ENCODE measurements at places on chromosomes 12 and 14.

DNA sequence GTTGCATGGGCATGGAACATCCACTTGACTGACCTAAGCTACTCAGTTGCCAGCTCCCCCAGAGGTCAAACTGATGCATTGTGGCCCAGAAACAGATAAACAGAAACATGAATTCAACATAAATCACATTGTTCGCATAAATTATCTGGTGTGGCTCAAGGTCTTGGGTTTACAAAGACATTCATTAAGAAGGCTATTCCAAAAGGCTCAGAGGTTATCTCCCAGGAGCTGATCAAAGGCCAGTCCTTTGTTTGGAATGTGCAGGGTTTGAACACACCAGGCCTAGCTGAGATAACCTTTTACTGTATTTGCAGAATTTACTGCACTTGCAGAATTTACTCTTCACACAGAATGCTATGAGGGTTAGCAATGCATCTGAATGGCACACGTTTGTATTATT lies 96.4 kb upstream of the DCD start:
- no peak for DNase-seq

DNA sequence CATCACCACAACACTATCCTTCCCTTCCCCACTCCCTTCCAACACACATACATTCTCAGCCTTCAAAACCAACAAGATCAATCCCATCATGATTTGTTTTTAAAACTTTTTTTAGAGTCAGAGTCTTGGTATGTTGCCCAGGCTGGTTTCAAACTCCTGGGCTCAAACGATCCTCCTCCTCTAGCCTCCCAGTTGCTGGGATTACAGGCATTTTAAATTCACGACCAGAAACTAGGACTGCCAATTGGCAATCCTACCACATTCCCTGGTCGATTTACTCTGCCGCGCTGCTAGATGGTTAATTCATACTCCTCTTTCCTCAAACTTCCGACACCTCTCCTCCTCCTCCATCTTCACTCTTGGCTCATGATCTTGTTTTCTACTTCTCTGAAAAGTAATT lies 37.5 kb upstream of the TMCC3 start:
- DNase-seq: no peak

DNA sequence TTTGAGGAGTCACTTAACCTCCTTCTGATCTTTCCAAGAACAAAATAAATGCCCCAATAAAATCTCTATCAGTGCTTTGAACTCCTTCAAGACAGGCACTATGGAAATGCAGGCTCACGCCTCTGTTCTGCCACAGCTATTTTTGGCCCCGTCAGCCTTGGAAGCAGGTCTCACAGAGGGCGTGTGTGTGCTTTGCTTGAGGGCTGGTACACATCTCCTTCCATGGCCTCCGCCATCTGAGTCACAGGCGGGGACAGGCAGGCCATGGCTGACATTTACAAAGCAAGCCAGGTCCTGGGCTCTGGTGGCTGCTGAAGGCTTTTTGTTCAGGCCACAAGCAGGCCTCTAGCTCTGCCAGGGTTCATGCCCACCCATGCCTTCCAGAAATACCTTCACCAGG lies 16.0 kb downstream of the PRIMA1 start:
- no peak for DNase-seq

- no peak for DNase-seq
These were observed 93.7 kb downstream of the DHRS2 start for GRCh38 chr14:23729720-23730387.

DNA sequence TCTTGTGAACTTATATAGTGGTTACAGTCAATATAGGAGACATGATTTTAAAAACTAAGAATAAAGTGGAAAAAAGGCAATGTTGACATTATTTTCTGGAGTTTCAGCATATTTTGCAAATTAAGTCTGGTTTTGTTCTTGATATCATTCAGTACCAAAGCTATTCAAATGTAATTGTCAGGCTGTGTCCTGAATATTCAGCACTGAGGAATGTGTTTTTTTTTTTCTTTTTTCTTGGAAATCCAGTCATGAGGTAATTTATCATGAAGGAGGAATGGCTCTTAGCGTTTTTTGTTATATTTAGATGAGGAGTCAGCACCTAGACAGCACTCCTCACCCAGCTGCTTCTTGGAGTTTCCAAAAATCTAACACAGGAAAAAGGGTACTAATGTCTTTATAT lies 225.5 kb downstream of the CCDC91 start:
- no peak for DNase-seq

GRCh38 chr14:93688239-93688666 lies 100.0 kb downstream of the PRIMA1 start:
- no peak for DNase-seq

DNA sequence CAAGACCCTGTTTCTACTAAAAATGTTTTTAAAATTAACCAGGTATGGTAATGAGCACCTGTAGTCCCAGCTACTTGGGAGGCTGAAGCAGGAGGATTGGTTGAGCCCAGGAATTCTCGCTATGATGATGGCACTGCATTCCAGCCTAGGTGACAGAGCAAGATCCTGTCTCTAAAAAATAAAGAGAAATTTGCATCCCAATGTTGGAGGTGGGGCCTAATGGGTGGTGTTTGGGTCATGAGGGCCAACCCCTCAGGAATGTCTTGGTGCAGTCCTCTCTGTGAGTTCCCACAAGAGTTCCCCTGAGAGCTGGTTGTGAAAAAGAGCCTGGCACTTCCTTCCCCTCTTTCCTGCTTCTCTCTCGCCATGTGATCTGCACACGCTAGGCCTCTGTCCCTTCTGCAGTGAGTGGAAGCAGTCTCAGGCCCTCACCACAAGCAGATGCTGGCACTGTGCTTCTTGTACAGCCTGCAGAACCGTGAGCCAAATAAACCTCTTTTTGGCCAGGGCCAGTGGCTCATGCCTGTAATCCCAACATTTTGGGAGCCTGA lies 11.3 kb downstream of the ACOT6 start:
- no peak for DNase-seq

DNA sequence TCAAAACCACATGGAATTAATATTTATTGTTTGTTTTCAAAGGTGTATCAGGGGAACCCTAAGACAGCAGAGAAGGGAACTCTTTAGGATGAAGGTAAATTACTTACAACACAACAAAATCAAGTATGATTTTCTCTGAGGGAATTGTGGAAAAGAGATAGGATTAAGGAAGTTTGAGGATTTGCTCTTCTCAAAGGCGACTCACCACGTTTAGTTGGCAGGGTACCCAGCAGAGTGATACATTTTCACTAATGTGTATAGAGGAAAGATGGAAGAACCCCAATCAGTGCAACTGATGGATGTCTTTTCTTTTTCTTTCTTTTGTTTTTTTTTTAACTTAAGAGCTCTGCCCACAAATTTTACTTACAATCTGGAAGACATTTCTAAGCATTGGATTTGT lies 499.2 kb downstream of the CCER1 start:
- DNase-seq: no peak

DNA sequence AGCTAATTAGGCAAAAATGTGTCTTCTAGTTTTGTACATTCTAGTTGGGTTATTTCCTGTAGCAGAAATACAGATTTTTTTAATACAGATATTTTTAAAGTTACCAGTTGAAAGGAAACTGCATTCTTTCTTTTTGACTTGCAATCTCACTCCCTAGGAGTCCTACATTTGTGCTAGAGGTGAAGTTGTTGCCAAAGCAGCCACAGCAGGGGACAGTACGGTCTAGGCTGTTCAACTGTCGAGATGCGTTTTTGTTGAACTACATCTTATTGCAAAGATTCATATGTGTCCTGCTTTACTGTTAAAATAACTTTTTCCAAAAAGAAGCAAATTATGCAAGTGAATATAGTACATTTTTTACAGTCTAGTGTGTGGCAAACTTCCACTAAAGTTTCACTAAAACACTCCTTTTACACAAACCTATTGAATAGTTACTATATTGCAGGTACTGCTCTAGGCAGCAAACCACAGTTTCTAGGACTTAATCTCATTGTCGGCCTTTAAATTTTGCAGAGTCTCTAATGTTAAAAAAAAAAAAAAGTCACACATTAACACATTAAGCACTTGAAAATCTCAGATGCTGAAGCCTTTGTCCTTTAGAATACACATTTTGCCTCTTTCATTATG lies 30.2 kb upstream of the SRGAP1 start:
- DNase-seq: no peak

DNA sequence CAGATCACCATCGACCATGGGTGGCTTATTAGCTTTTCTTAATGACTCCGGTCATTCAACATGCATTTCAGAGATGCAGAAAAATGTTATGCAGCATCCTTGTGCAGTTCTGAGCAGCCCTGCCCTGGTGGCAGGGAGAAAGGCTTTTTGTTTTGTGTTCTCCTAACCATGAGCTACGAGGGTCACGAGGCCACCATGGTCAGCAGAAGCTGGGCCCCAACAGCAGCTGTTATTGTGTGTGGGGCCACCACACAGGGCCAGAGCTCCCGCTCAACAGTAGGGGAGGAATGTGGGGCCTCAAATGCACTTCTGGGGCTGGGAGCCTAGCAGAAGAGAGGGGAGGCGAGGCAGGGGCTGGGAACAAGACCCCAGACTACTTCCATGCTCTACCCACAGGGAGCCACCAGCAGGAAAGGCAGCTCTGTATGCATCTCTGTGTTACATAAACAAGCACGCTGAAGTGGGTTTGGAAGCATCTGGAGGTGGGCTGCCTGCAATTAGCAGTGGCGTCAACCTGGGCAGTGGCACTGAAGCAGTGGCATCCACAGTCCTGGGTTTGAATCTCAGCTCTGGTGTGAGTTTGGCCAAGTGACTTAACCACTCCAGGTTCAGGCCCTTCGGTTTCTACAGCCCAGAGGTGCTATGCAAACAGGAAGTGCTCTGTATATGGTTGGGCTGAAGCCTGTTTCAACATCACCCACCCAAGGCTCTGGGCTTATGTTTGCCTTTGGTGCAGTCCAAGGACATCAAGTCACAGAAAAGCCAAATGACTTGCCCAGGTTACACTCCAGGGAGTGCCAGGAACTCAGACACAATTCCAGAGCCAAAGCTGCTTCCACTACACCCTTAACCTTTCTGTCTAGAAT lies 16.3 kb downstream of the GLTP start:
- DNase-seq: no peak

DNA sequence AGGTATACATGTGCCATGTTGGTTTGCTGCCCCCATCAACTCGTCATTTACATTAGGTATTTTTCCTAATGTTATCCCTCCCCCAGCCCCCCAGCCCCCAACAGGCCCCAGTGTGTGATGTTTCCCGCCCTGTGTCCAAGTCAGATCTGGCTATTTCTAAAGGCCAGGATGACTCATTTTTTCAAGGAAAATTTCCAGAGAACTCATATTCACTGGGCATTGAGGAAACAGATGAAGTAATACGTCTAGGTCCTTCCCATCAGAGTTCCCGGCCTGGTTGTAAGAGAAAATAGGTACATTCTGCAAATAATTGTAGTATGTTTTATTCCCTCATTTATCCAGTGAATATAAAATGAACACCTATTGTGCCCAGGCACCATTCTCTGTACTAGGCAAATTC lies 345.2 kb downstream of the BCL11B start:
- no peak for DNase-seq

GRCh38 chr14:75851574-75851866 lies 130.3 kb downstream of the TGFB3 start:
- no peak for DNase-seq

DNA sequence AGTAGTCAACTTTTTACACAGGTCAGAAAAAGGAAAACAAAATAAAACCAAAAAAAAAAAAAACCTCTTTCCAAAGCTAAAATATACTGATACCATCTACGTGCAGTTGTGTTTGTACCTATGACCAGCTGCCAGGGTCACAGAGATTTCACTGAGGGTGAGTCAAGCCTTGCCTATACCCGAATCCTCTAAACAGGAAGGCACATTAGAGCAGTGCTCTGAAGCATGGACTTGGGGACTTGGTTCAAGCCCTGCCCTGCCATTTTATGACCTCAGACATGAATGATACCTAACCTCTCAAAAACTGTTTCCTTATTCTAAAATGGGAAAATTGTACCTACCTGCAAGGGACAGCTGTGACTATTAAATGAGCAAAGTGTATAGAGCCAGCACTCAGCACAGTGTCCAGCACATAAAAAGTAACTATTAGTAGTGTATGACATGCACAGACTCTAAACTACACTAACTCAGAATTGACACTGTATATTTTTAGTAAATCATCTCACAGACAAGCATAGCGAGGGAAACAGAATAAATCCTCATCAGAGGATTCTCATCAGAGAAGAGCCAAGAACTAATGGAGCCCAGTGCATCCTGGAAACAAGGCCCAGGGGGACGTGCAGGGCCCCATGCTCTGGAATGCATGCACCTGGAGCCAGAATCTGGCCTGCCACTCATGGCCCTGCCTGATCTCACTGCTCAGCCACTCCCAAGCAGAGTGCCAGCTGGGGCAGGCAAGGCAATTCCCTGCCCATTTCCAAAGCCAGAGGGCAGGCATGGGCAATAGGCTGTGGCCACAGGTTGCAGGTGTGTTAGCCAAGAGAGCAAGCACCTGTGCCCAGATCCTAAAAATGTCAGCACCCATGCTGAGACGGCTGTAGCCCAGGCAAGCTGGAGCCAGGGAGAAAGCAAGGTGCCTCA lies 57.0 kb downstream of the NT5DC3 start:
- no peak for DNase-seq

DNA sequence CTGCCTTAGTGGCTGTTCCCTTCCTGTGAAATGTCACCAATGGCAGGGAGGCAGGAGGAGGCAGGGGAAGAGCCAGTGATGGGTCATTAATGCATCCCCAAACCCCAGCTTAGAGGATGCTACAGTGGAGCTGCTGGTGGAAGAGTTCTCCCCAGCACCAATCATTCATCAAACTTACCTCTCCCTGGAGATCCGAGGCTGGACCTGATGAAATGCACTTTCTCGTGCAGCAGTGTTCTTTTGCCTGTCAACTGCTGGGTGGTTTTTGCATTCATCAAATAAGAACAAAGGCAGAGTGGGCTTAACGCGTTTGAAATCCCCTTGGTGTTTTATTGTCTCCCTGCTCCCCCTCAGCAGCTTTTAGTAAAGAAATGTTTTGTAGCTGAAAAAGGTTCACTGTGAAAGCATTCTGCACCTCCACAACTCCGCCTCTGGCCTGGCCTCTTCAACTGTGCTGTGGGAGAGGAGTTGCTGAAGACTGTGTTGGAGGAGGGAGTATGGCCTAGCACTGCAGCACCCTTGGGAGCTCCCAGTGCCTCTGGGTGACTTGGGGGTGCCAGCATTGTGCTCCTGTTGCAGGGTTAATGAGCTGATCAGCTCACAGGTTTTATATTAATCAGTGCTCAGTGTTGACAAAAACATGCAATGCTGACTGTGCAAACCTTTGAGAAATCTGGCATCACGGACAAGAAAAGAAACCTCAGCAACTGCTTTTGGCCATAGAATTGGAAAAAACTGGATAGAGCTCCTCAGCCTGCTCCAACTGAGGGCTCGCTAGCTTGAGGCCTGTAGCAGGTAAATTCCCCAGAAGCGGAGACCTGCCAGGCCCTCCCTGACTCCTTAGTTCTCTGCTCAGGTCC lies 14.4 kb downstream of the TSPAN9 start:
- DNase-seq: no peak

Measured in SK-N-MC (cell line).